Left ventricle myocardium superior (tissue), 1 donor: ENCODE measurements at places on chromosomes 11 and 22.

- no peak for DNase-seq
These were observed 52.5 kb upstream of the PRSS23 start for GRCh38 chr11:86747801-86748200.

DNA sequence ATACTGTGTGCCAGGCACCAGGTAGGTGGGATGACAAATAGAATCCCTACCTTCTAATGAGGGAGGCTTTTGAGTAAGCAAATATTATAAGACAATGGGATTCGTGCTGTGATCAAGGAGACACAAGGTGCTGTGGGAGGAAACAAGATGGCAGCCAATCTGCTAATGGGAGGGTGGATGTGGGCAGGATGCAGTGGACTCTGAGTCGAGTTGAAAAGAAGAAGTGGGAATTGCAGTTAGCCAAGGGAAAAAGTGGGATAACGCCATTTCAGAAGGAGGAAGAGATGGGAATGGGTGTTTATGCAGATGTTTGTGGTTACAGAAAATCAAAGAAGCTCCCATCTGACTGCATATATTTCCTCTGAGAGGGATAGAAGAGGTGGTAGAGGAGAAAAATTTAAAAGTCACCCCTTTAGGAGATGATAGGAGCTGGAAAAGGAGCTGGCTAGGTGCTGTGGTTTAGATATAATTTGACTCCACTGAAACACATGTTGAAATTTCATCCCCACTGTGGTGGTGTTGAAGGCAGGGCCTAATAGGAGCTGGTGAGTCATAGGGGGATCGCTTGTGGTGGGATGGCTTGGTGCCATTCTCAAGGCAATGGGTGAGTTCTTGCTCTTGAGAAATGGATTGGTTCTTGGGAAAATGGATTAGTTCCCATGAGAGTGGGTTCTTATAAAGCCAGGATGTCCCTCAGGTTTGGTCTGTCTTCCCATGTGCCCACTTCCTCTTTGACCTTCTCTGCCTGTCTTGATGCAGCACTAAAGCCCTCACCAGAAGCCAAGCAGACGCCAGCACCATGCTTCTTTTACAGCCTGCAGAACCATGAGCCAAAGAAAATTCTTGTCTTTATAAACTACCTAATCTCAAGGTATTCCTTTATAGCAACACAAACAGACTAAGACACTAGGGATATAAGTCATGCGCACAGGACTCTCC, 30.0 kb upstream of the POU2AF1 start:
- no peak for DNase-seq

- no peak for DNase-seq
These were observed 56.9 kb upstream of the RASD2 start for GRCh38 chr22:35483730-35484129.

DNA sequence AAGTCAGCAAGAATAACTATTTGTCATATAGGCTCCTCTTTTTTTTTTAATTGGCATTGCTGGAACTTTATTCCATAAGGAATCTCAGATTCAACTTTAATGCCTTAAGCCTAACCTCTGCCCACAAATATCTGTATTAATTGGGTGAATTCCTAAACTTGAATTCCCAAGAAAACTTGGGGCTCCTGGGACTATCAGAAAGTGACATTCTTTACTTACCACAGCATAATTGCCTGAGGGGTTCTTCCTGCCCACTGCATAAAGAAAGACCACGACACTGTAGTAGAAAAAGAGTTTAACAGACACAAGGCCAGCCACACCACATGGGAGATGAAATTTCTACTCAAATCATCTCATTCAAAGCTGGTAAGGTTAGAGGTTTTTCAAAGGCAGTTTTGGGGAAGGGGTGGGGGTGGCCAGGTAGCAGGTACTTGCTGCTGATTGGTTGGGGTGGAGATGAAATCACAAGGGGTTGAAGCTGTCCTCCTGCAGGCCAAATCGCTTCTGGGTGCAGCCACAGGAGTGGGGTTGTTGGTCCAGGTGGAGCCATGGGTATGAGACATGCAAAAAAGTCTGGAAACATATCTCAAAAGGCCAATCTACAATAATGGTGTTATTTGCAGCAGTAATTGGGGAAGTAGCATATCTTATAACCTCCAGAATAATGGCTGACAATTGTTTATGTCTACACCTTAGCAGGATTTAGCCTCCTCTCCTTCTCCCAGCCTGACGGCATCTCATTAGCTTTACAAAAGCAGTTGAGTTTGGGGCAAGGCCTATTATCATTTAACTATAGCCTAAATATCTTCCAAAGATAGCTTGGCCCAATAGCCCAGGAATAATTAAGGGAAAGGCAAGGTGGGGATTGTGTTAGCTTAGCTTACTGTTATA, 4.8 kb upstream of the NLRP10 start:
- no peak for DNase-seq

DNA sequence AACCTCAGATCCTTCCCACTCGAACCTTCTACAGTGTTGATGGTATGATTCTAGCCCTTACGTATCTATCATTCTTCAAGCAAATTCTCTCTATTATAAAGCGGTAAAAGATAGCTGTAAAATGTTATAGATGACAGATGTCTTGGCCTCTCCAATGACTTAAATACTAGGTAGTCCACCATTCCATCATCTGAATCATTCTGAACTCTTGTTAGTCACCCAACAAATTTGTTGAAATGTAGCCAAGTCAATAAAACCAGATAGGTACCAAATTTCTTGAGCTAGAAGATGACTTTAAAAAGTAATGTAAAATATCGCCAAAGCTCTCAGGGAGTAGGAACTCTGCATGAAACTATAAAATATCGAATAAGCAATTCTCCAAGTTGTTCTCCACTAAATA, 32.6 kb upstream of the PICALM start:
- no peak for DNase-seq

GRCh38 chr22:19663821-19664355, 50.4 kb upstream of the SEPTIN5 start:
- DNase-seq = peak; percentile 73

GRCh38 chr11:76736773-76737495, 46.2 kb upstream of the TSKU start:
- no peak for DNase-seq

DNA sequence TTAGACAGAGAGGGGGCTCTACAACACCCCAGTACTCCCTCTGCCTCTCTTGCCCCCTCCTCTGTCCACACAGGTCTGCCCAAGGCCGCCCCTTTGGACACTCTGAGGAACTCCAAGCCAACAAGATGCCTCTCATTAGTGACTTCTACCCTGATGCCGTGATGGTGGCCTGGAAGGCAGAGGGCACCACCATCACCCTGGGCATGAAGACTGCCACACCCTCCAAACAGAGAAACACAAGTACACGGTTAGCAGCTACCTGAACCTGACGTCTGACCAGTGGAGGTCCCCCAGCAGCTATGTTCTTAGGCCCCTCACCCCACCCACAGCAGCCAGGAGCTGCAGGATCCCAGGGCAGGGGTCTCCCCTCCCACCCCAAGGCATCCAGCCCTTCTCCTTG, 125.1 kb downstream of the MED15 start:
- DNase-seq = no peak

DNA sequence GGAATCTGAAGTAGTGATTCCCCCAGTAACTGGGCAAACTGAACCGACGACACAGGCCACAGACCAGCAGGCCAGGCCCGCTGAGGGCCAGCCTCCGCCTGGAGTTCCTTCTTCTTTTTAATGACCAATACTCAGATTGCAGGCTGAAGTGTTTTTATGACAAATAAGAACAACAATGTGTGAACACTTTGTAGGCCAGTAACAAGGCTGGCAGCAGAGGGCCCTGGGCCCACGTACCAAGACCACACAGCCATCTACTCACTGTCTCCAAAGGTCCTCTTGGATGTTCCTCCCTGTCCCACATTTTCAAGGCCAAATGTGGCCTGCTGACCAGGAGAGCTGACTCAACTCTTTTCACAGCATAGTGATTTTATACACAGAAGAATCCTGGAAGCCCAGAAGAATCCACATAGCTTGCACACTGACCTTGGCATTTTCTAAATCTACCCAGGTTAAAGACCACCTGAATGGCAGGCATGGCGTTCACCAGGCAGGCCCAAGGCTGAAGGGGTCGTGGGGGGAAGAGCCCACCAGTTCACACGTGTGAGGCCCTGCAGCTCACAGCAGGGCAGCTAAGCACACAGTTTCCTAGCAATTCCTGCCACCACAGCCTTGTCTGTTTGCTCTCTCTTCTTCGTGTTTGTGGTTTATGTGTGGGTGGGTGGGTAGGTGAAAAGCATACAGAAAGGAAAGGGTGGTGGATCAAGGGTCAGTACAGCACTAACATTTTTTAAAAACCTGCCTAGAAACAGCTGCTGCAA, 13.3 kb downstream of the SMCO4 start:
- DNase-seq = peak; percentile 51

DNA sequence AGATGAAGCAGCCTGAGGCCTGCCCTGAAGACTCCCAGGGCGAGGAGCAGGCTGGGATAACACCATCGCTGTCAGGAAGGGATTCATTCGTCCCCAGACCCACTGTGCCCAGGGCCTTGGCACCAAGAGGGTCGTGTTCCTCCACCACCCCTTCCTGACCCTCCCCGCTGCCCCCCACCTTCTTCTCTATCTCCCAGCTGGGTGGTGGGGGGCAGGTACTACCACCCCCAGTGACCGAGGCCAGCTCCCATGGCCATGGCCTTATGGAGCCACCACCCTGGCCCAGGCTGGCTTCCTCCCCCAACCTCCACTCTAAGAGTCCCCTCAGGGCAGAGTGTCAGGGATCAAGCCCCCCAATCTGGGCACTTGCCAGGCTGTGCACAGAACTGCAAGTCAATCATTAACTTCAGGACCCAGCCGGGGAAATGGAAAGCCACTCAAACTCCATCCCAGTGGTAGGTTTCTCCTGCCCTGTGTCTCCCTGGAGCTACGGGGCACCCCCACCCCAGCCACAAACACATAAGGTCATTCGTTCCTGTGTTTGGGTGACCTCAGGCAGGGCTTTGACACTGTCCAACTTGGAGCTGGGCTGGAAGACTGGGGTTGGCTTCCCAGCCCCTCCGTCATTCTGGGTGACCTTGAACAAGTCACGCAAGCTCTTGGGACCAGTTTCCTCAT, 33.3 kb upstream of the WNT11 start:
- DNase-seq = peak; percentile 14

GRCh38 chr11:47861728-47862127, 13.6 kb upstream of the NUP160 start:
- DNase-seq = no peak

GRCh38 chr11:116733043-116733755, 39.6 kb downstream of the BUD13 start:
- no peak for DNase-seq

DNA sequence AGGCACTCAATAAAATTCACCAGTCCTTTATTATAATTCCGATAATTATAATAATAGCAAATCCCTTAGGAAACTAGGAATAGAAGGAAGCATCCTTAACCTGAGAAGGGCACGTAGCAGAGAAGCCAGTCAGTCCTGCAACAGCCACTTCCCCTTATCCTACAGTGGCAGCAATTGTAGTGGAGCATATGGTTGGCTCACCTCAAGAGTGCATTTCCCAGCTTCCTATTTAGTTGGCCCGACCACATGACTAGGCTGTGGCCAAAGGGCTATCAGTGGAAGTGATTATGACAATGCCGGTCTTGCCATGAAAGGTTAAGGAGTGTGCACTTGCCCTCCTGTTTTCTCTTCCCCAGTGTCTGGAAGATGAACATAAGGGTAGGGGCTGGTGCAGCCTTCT, 27.0 kb downstream of the TESMIN start:
- DNase-seq = no peak

GRCh38 chr11:96842731-96843130, 452.9 kb downstream of the JRKL start:
- DNase-seq = no peak

- DNase-seq = no peak
These were observed 51.9 kb downstream of the CD44 start for GRCh38 chr11:35190804-35191348.

DNA sequence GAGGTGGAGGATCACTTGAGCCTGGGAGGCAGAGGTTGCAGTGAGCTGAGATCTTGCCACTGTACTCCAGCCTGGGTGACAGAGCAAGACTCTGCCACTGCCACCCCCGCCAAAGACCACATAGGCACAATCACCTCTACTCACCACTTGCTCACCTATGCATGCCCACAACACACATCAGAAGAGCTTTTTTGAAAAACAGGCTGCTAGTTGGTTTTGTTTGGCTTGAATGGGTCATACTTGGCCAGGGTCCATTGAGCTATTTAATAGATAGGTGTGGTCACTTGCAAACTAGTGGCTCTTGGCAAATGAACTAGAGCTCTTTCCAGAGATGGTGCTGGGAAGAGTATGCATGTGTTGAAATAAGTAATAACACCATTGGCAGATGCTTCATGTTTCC, 80.1 kb downstream of the EMSY start:
- no peak for DNase-seq

- DNase-seq = peak; percentile 59
These were observed at the start of gene CELSR1 for GRCh38 chr22:46537225-46537945. Gene CELSR1, minus strand, starts transcription at chr22:46537620. Its CDS starts 450 bp downstream, at chr22:46537170.

DNA sequence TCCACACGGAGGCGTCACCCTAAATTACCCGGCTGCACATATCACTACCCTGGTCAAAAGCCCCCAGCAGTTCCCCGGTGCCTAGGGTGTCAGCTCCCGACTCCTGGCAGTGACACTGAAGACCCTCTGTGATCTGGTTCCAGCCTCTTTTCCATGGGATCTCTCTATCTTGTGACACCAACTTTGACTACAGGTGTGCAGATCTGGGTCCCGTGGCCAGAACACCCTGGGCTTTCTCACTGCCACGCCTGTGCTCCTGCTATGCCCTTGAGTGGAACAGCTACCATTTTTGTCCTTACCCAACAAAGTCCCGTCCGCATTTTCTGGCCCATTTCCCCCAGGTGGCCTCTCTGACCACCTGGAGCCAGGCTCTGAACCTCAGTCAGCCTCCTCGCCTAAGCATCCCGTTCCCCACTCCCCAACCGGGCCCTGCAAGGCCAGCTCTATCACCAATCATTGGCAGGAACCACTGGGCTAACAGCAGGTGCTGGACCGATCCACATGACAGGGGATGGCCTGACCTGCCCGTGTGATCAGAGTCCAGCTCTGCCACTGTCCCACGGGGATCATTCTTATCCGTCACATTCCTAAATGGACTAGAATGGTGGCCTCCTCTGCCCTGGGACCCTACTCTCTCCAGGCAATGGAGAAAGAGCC, 20.7 kb upstream of the CBX7 start:
- no peak for DNase-seq

- DNase-seq = no peak
These were observed 10.5 kb upstream of the TESMIN start for GRCh38 chr11:68761801-68762200.

- no peak for DNase-seq
These were observed 595.1 kb downstream of the SOX6 start for GRCh38 chr11:15761235-15761634.

DNA sequence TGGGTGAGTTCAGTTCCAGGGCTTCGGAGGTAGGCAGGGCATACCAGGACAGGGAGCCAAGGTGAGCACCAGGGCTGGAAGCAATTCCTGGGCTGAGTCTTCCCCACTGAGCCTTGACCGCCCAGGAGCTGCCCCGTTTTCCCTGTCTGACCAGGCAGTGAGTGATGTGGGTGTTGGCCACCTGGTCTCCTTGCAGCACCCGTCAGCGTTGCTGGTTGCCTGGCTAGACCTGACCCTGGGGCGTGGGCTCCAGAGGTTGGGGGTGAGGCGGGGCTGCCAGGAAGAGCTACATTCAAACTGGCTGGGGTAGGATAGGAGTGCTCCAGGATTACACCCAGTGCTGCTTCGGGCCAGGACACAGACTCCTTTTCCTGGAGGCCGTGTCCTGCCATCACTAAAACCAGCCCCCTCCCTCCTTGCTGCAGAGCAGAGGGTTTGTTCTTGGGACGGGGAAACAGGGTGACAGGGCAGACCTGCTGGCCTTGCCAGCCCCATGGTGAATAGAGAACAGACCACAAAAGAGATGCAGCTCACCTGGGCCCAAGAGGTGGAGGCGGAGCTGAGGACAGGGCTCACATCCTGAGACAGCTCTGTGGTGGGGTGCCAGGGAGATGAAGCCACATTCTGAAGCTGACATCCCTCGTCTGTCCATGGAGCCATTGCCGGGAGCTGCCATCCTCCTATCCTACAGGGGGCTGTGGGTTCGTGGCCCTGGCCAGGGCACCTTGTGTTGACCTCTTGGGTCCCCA, 14.2 kb downstream of the INCENP start:
- DNase-seq = no peak
